H1 (cell line): ENCODE measurements at places on chromosomes 4 and X. TPM values are rescaled to one million over a fixed set of nuclear protein-coding genes. Genes with fewer than 3 reads are reported as not detected.
A peak's percentile ranks its signal among the peaks of the same experiment; 100 is the strongest.

The SPACA5 gene
- total RNA-seq: not detected in 2 replicates

DNA sequence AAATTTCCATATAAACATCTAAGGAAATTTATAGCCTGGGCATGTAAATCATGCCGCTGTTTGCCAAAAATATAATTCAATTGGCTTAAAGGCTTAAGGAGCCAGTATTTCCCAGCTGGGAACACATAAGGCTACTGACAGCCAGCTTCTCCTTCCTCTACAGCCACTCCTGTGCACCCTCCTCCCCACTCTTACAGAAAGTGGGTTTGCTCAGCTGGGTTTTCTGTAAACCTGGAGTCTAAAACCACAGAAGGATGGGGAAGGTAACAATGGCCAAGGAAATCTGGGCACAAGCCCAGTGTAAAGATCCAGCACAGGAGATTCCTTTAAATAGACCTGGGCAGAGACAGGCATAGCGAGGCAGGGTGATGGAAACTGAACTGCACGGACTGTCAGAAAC lies 18.5 kb downstream of the ACSL1 start:
- peaks cover 4% of the 10 kb centered on the region for H3K27me3 ChIP-seq
- no peak overlapping the region for H3K4me3 ChIP-seq
- H3K27ac ChIP-seq: no peak overlapping the region
- DNase-seq: no peak

The ZNF711 gene
- total RNA-seq: 15.5 and 16.3 TPM in 2 replicates

DNA sequence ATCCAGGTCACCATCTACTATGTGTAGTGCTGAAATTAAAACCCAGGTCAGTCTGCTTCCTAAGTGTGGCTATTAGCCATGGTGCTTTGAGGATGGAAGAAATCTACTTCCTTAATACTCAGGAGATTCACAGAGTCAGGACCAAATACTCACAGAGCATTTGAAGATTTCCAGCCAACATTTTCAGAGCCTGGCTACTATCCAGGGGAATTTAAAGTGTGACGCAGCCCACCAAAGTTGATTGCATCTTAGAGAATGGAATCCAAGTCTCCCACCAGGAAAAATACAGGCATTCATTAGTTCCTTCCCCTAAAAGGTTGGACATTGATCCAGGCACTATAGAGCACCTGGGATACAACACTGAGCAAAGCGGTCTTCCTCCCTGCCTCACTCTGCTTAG lies 83.8 kb downstream of the HS3ST1 start:
- H3K27me3 ChIP-seq: no peaks in the 10 kb centered on the region
- no peak overlapping the region for H3K27ac ChIP-seq
- no peak for DNase-seq
- no peak overlapping the region for H3K4me3 ChIP-seq
- H3K4me1 ChIP-seq: no peaks in the 10 kb centered on the region

The GPRIN3 gene
- total RNA-seq: 1.4 and 1.6 TPM in 2 replicates

- no peak overlapping the region for H3K27ac ChIP-seq
- H3K4me1 ChIP-seq: no peaks in the 10 kb centered on the region
- no peak for DNase-seq
- no peaks in the 10 kb centered on the region for H3K36me3 ChIP-seq
- no peak overlapping the region for H3K4me3 ChIP-seq
Observed at GRCh38 chrX:54089191-54089590, 44.9 kb upstream of the PHF8 start.

The TRIM61 gene
- 4.1 and 5.0 TPM in 2 replicates for total RNA-seq

The SLC2A9 gene
- total RNA-seq: 0.20 and 0.44 TPM in 2 replicates

The PNMA6A gene
- total RNA-seq: 5.7 and 6.0 TPM in 2 replicates

The TECRL gene
- total RNA-seq: not detected in 2 replicates

- H3K36me3 ChIP-seq: no peaks in the 10 kb centered on the region
- no peak overlapping the region for H3K27ac ChIP-seq
- H3K27me3 ChIP-seq: no peaks in the 10 kb centered on the region
- H3K4me1 ChIP-seq: no peaks in the 10 kb centered on the region
Observed at GRCh38 chr4:77248805-77249204, 91.8 kb downstream of the CCNG2 start.

DNA sequence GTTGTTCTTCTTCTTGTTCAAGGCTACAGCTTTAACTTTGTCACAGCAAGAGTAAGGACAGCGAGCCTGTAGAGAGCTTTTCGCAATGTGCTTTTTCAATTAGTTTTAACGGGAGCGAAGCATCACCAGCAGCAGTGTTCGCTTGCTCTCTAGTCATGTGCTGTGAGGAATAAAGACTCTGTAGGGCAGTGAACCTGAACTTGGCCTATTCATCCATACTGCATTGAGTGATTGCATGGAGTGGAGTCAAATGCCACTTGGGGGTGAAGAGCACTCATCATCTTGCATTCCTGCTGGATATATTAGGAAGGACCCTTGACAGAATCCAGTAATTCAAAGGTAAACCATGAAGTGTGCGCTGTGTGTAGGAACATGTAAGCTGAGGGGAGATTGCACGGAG lies 240.0 kb downstream of the FRMPD4 start:
- H3K27me3 ChIP-seq: no peaks in the 10 kb centered on the region
- H3K36me3 ChIP-seq: no peaks in the 10 kb centered on the region
- H3K4me1 ChIP-seq: no peaks in the 10 kb centered on the region
- H3K4me3 ChIP-seq: no peak overlapping the region

- no peaks in the 10 kb centered on the region for H3K4me1 ChIP-seq
- no peak for DNase-seq
- no peak overlapping the region for H3K27ac ChIP-seq
- H3K4me3 ChIP-seq: no peak overlapping the region
- no peaks in the 10 kb centered on the region for H3K27me3 ChIP-seq
- no peaks in the 10 kb centered on the region for H3K36me3 ChIP-seq
Observed at GRCh38 chrX:13377550-13377934, 57.7 kb upstream of the ATXN3L start.

DNA sequence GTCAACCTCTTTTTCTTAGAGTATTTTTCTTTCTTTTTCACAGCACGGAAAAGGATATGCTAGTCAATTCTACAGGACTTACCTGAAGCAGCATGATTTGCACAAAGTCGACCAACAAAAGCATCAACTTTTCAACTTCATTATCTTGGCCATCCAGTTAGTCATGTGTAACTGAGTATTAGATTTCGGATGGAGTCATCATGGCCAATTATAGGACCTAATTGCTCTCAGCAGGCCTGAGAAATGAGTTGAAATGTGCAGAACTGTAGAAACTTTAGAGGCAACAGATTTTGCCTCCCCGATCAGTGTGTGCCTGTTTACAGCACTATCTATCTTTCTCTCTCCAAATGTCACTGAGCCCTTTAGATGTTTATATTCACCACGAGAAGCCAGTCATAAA lies 41.0 kb downstream of the PCDH10 start:
- no peak overlapping the region for H3K4me3 ChIP-seq
- DNase-seq: no peak
- no peak overlapping the region for H3K27ac ChIP-seq
- H3K4me1 ChIP-seq: no peaks in the 10 kb centered on the region
- H3K36me3 ChIP-seq: no peaks in the 10 kb centered on the region
- H3K27me3 ChIP-seq: no peaks in the 10 kb centered on the region

The GPR82 gene
- total RNA-seq: not detected in 2 replicates

- peak; percentile 27 for DNase-seq
- H3K27me3 ChIP-seq: no peaks in the 10 kb centered on the region
- H3K4me1 ChIP-seq: no peaks in the 10 kb centered on the region
- H3K27ac ChIP-seq: no peak overlapping the region
Observed at GRCh38 chr4:5365071-5366008, 314.1 kb downstream of the STK32B start.

- no peak for DNase-seq
- no peak overlapping the region for H3K27ac ChIP-seq
Observed at GRCh38 chr4:182978152-182978827, 61.1 kb upstream of the DCTD start.

The UPF3B gene
- total RNA-seq: 20.9 and 22.2 TPM in 2 replicates

DNA sequence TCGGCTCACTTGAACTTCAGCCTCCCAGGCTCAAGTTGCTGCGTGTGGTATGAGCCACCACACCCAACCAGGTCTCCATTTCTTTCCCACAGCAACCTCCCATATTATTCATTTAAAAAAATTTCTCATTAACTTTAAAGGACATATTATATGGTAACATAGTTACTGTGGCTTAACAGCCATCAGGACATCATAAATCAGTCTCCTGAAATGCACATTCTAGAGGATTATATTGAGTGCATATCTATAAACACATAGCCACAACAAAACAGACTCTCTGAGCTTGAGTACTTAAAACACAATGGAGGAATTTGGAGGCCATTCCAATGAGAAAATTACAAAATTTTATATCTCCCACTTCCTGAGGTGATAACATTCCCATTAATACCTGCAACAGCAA lies 61.5 kb downstream of the CORIN start:
- H3K27ac ChIP-seq: no peak overlapping the region
- no peak for DNase-seq
- H3K27me3 ChIP-seq: no peaks in the 10 kb centered on the region
- H3K4me1 ChIP-seq: no peaks in the 10 kb centered on the region

- H3K27ac ChIP-seq: no peak overlapping the region
- no peak for DNase-seq
- H3K4me1 ChIP-seq: no peaks in the 10 kb centered on the region
- H3K4me3 ChIP-seq: no peak overlapping the region
- no peaks in the 10 kb centered on the region for H3K27me3 ChIP-seq
Observed at GRCh38 chr4:15765910-15766697, 12.0 kb upstream of the CD38 start.

The RADX gene
- 3.5 and 4.5 TPM in 2 replicates for total RNA-seq

DNA sequence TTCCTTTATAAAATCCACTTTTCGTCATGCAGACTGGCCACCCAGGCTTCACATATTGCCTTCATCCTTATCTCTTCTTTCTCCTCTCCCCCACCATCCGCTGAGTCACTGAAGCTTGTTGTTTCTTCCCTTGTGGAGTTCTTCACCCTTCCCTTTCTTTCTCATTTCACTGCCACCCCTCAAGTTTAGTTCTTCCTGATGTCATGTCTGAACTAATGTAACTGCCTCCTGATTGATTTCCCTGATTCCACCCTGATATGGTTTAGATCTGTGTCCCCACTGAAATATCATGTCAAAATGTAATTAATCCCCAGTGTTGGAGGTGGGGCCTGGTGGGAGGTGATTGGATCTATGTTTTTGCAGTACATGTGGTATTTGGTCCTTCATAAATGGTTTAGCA lies 151.4 kb downstream of the CPEB2 start:
- peaks cover 12% of the 10 kb centered on the region for H3K4me1 ChIP-seq
- H3K36me3 ChIP-seq: no peaks in the 10 kb centered on the region
- H3K27ac ChIP-seq: no peak overlapping the region
- no peak for DNase-seq
- H3K4me3 ChIP-seq: no peak overlapping the region

The DCLK2 gene
- total RNA-seq: 0.27 and 0.37 TPM in 2 replicates

The ABRAXAS1 gene
- 28.6 and 32.1 TPM in 2 replicates for total RNA-seq

DNA sequence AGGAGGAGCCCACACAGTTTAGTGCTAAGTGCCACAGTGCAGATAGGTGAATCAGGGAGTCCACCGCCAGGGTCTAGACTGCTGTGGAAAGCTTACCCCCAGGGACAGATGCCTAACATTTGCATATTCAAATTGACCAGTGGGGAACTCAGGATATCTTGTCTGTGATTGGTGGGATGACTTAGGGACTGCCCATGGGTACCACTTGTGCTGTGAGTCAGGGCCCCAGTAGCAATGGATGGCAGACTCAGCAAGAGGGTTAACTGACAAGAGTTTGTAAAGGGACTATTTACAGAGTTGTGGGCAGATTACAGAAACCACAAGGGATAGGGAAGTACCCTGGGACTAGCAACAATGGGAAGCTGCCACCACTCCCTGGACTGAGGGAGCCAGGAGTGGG lies 282.1 kb downstream of the BCOR start:
- no peak overlapping the region for H3K27ac ChIP-seq
- H3K4me3 ChIP-seq: no peak overlapping the region
- peaks cover 7% of the 10 kb centered on the region for H3K4me1 ChIP-seq
- no peak for DNase-seq
- H3K27me3 ChIP-seq: peaks cover 1% of the 10 kb centered on the region; the same call in 1 of the 2 replicates

- no peaks in the 10 kb centered on the region for H3K4me1 ChIP-seq
- H3K27me3 ChIP-seq: no peaks in the 10 kb centered on the region
- H3K27ac ChIP-seq: no peak overlapping the region
- no peak for DNase-seq
Observed at GRCh38 chr4:72935462-72935861, 134.1 kb downstream of the COX18 start.

DNA sequence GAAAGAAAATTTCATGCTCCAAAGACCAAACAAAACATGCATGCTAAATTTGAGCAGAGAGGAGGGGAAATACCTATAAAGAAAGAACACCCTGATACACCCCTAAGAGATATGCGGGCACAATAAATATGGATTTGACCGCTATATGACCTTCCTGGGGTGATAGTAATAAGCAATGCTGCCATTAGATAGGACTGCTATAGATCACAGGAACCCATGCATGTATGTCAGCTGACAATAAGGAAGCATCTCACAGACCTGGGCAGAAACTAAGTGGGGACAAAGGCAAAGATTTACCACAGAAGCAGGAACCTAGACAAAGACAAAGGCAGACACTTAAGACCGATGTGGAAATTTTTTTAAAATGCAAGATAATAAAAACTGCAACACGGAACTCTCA lies 21.3 kb downstream of the ZNF721 start:
- no peaks in the 10 kb centered on the region for H3K36me3 ChIP-seq
- no peaks in the 10 kb centered on the region for H3K27me3 ChIP-seq
- DNase-seq: no peak
- no peak overlapping the region for H3K4me3 ChIP-seq

GRCh38 chrX:7706032-7706431 lies 136.9 kb upstream of the VCX start:
- no peak overlapping the region for H3K4me3 ChIP-seq
- no peak for DNase-seq
- H3K27me3 ChIP-seq: no peaks in the 10 kb centered on the region
- no peak overlapping the region for H3K27ac ChIP-seq
- H3K36me3 ChIP-seq: no peaks in the 10 kb centered on the region

- no peak for DNase-seq
- no peaks in the 10 kb centered on the region for H3K4me1 ChIP-seq
- no peaks in the 10 kb centered on the region for H3K27me3 ChIP-seq
- H3K4me3 ChIP-seq: no peak overlapping the region
- no peak overlapping the region for H3K27ac ChIP-seq
- H3K36me3 ChIP-seq: no peaks in the 10 kb centered on the region
Observed at GRCh38 chrX:10831716-10832502, 211.5 kb upstream of the MID1 start.

The SLC38A5 gene
- total RNA-seq: 70.9 and 73.8 TPM in 2 replicates

The BEND2 gene
- not detected in 2 replicates for total RNA-seq

GRCh38 chr4:107856901-107857300 lies 32.2 kb downstream of the SGMS2 start:
- no peaks in the 10 kb centered on the region for H3K36me3 ChIP-seq
- DNase-seq: no peak
- H3K4me1 ChIP-seq: no peaks in the 10 kb centered on the region
- no peak overlapping the region for H3K4me3 ChIP-seq

- H3K4me3 ChIP-seq: peak overlapping the region; percentile 81
- DNase-seq: no peak
- no peaks in the 10 kb centered on the region for H3K27me3 ChIP-seq
- H3K27ac ChIP-seq: peak overlapping the region; percentile 79; the same call in 1 of the 2 replicates
Observed at GRCh38 chrX:48573690-48574269, 504 bp upstream of the RBM3 start.

The CORIN gene
- total RNA-seq: 0.17 and 0.32 TPM in 2 replicates

The SLITRK4 gene
- total RNA-seq: 8.1 and 8.2 TPM in 2 replicates
